ENCODE measurements at places on chromosomes 11 and 22. TPM values are rescaled to one million over a fixed set of nuclear protein-coding genes. Genes with fewer than 3 reads are reported as not detected.

Gene RPL3
- total RNA-seq, result 1,862 TPM

Gene RTCB
- 69.7 TPM for total RNA-seq

Gene VWCE
- total RNA-seq, result 1.2 TPM

Gene EFCAB6
- 11.8 TPM for total RNA-seq

Gene SNU13
- total RNA-seq, result 132 TPM

Gene SCGB2A2
- not detected for total RNA-seq

Gene MYEOV
- 2.6 TPM for total RNA-seq

Gene ANGPTL5
- not detected for total RNA-seq

Gene SLC22A9
- total RNA-seq, result not detected

Gene BBOX1
- 159 TPM for total RNA-seq
